ENCODE measurements at places on chromosomes 11 and 22.

DNA sequence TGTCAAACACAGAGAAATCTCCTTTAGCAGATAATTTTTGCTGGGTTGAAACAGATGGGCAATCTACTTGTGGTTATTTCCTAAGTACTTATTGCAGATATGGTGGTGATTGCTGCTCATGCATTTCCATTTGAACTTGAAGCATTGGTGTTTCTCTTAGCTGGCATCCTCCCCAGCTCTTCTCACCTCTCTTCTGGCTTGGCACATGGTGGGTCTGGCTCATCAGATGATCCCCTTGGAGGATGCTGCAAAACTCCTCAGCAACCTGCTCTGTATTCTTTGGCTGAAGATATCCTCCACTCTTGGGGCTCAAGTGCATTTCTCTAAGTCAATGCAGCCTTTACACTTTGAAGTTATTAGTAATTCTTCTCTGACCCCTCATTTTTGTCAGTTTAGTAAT lies 87.3 kb upstream of the MYO18B start:
- no peak for DNase-seq

GRCh38 chr22:46443850-46444389 lies 93.5 kb downstream of the CELSR1 start:
- DNase-seq = no peak

DNA sequence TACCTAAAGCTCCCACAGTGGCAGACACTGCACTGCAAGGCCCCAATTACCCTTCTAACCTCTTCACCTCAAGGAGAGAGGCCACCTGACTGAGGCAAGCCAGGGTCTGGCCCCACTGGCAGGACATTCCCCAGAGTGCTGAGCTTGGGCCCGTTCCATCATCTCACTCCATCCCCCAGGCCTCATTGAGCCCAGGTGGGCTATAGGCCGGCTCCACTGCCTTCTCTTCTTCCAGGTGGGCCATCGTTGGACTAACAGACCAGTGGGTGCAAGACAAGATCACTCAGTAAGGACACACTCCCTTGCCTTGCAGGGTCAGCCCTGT lies 19.1 kb downstream of the CDC45 start:
- no peak for DNase-seq

DNA sequence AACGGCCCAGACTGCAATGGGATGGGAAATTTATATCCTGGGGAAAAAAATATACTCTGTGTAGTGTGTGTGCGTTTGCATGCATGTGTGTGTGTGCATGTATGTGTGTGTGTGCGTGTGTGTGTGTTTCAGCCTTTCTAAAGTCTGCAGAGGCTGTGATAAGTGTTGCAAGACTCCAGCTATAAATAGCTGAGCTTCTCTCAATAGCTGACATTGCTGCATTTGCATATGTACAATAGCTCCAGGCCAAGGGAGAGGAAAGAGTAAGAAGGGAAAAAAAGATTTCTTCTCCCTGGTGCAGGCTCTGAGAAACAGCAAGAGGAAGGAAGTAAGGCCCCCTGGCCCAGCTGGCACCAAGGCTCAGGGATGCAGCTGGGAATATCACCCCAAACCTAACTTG lies 483.0 kb downstream of the MN1 start:
- no peak for DNase-seq

DNA sequence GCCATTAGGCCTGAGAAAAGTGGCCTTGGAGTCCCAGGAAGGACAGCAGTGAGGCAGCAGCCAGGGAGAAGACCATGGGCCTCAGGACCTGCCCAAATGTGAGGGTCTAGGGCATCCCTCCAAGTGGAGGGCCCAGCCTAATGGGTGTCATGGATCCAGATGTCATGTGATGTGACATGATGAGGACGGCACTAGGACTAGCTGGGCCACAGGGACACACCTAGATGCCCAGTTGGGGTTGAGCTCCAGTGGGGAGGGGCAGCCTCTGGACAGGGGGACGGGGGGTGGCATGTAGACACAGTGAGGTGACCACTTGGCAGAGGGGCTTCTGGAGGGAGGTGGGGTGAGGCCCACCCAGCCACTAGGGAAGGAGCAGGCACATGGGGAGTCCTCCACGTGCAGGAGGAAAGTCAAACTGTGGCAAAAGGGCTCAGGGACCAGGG lies 5.4 kb downstream of the SCARF2 start:
- no peak for DNase-seq

GRCh38 chr22:49997251-49997599 lies 15.3 kb downstream of the IL17REL start:
- DNase-seq = no peak

DNA sequence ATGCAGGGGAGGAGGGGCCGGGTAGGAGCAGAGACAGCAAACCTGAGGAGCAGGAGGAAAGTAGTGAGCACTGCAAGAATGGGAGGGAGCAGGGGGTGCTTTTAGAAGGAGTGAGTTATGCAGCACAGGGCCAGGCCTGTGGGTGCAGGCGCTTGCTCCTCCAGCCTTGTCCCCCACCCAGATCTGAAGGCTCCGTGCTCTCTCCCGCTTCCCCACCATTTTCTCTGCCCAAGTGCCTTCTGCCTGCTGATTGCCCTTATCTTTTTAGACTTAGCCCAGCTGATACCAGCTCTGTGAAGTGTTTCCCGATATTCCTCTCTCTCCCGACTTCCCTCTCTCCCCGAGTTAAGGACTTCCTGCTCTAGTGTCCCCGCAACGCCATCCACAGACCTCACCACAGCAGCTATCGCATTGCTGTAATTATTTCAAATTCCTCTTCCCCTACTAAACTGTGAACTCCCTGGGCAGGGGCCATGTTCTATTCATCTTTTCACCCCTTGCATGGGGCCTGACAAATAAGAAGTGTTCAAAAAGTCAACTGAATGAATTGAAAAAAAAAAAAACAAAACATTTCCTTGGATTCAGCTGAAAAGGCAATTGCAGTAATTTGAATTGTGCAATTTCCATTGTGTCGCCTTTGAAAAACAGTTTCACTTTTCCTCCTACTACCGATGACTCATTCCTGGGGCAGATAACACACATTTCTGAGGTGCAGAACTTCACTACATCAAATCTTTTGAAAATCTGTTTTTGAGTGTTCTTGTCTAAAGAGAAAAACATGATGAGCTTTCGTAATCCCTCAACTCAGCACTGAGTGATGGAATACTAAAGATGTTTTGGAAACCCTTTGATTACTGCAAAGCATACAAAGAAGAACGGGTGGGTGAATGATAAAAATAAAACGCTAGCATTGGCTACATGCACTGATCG lies 69.7 kb upstream of the BMAL1 start:
- DNase-seq = no peak
